ENCODE measurements at places on chromosomes 1 and 21.

GRCh38 chr21:32499249-32500055 is 85.9 kb downstream of the TCP10L start:
- no peak for DNase-seq

GRCh38 chr1:184836141-184836540 is 81.5 kb upstream of the EDEM3 start:
- no peak for DNase-seq

DNA sequence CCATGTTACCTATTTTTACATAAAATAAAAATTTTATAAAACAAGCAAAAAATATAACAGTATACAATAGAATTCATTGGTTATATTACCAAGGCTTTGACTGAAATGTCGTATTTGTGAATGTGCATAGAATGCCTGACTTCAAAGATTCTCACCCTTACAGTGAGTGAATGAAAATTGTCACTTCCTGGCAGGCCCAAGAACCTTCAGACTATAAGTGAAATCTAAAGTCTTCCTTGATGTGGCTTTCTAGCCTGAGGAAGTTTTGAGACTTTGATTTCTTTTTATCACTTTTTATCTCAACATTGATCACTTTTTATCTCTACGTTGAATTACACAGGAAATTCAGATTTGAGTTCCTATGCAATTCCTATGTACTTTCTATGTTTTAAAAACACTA is 104.7 kb upstream of the KIAA0040 start:
- no peak for DNase-seq

DNA sequence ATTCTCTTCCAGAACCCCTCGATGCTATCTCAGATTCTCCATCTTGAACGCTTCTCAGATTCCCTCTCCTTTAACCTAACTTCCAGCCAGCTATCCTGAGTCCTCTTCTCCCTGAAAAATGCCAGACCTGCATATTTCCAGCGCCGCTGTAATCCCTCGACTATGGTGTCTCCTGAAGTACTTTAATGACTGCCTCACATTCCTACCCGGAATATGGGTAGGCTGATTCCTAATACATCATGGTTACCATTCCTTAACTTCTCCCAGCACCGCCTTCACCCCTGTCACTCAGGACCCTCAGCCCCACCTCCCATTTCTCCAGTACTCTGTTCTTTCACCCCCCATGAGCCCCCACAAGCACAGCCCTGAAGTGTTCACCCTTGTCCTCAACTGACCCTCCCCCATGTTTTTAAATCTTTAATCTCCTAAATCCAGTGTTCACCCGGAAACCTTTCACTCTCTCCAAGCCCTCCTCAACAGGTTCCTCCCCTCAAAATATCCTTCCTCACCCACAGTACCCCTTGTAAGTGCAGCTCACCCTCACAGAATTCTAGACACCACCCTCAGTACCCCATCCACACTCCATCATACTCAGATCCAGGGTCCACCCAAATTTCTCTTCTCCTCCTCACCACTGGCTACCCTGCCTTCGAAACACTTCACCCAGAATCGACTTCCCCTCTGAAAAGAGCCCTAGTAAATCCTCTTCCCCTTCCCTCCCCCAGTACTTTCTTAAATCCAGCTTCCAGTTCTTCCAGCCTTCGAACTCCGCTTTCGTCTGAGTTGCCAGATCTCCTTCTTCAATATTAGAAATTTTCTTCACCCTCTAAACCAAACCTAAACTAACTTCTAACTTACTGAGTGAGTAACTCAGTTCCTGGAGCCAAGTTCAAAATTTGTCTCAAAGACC is 922 bp downstream of the CPT2 start:
- DNase-seq, result peak; percentile 32

GRCh38 chr1:26278303-26278702 is 1.6 kb upstream of the SH3BGRL3 start:
- DNase-seq, result no peak

DNA sequence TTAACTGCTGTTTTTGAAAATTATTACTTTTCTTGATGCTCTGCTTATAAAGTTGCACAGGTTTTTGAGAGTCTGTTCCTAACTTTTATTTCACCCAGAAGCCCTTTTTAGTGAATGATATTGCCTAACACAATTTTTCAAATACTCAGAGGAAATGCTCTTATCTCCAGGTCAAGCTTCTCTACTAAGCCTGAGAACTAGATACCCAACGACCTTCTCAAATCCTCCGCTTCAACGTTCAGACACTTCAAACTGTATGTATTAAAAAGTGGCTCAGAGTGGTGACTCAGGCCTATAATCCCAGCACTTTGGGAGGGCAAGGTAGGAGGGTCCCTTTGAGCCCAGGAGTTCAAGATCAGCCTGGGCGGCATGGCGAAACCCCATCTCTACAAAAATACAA is 88.5 kb downstream of the ASH1L start:
- DNase-seq, result no peak

GRCh38 chr1:196517193-196517592 is 91.0 kb downstream of the KCNT2 start:
- no peak for DNase-seq

GRCh38 chr1:118334506-118334905 is 149.5 kb upstream of the SPAG17 start:
- DNase-seq, result no peak

GRCh38 chr1:194227161-194227560 is 1040.7 kb upstream of the B3GALT2 start:
- no peak for DNase-seq

GRCh38 chr21:34536820-34537219 is 24.8 kb upstream of the KCNE1 start:
- DNase-seq, result no peak

- no peak for DNase-seq
Observed at GRCh38 chr1:44566281-44567046, 107.8 kb downstream of the TMEM53 start.

DNA sequence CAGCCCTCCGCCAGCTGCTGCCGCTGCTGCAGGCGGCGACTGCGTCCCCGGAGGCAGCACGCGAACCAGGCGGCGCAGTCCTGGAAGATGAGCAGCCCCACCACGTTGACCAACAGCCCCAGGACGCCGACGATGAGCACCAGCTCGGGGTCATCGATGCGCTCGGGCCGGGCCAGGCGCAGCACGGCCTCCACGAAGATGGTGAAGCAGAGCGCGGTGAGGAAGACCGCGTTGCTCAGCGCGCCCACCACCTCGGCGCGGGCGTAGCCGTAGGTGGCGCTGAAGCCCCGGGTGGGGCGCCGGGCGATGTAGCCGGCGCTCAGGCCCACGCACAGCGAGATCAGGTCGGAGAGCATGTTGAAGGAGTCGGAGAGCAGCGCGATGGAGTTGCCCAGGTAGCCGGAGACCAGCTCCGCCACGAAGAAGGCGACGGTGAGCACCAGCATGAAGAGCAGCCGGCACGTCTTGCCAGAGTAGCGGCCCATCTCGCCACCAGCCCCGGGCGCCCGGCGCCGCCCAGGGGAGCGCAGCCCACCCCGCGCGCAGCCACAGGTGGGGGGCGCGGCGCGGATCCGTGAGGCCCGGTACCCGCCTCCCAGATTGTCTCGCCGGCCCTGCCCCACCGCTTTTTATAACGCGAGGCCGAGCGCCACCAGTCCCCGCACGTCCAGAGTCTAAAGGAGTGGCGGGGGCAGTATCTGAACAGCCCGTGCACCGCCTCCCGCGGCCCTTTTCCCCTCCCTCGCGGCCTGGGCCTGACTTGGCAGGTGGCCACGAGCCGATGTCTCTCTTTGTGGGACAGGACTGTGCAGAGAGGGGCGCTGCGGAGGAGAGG is at the start of gene SLC30A10:
SLC30A10 (minus strand) TSS at position 602 of the 835 bp plus-strand sequence; CDS start at position 485, 117 bp downstream.
- no peak for DNase-seq
